ENCODE measurements at places on chromosomes 7 and 10.
A peak's percentile ranks its signal among the peaks of the same experiment; 100 is the strongest.

DNA sequence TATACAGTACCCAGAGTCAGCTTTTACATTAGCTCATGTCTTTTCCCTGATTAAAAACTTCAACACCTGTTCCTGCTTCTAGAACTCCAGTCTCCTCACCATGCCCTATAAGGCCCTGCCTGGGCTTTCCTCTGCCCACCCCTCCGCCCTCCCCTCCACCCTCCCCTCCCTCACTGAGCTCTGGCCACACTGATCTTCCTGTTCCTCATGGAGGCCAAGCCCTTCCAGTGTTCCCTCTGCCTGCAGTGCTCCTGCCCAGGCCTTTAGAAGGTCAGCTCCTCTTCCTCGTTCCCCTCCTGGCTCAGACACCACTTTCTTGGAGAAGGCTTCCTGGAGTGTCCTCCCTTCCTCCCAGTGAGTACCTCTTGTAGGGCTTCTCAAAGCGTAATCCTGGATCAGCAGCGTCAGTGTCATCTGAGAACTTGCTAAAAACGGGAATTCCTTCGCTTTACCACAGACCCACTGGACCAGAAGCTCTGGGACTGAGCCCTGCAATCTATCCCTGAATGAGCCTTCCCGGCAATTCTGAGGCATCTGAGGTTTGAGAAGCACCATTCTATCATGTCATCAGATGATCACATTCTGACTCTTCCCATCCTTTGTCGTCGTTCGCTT lies 3.7 kb downstream of the PDZD7 start:
- DNase-seq, result no peak

DNA sequence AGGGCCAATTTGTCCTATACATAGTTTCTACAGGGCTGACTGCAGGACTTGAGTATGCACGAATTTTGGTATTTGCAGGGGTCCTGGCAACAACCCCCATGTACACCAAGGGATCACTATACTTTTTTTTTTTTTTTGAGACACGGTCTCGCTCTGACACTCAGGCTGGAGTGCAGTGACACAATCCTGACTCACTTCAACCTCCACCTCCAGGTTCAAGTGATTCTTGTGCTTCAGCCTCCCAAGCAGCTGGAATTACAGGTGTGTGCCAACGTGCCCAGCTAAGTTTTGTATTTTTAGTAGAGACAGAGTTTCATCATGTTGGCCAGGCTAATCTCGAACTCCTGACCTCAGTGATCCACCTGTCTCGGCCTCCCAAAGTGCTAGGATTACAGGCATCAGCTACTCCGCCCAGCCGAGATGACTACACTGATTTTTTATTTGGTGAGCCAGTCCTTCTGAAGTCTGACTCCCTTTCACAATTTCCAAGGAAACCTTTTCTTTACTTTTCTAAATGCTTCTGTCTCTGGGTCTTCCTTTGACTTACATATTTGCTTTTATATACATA lies 19.8 kb downstream of the CFAP70 start:
- DNase-seq, result no peak

DNA sequence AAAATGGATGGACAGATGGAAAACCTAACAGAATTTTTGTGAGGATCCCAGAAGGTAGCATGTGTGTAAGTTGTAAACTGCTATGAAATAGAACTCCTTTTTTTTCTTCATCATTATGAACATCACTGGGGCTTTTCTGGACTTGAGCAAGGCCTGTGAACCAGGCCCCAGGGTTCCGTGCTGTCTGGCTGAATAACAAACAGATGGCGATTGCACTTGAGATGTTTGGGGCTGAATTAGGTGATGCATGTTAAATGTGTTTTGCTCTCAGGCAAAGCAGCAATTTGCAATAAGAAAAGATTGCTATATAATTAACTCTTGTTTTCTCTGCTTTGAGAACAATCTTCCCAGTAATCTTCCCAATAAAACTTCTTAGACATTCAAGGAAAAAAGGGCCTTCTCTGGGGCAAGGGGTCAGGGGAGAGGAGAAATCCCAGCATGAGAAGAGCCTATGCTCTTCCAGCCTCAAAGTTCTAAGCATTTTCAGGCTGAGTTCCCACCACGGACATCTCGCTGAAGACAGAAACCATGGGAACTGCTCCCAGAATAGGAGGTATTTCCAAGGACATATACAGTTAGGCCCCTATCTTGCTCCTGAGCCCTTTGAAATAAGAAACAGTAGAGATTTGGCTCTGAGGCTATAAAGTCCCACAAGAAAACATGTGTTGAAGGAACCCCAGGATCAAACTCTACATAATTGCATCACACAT lies 98.7 kb downstream of the ITIH5 start:
- no peak for DNase-seq

DNA sequence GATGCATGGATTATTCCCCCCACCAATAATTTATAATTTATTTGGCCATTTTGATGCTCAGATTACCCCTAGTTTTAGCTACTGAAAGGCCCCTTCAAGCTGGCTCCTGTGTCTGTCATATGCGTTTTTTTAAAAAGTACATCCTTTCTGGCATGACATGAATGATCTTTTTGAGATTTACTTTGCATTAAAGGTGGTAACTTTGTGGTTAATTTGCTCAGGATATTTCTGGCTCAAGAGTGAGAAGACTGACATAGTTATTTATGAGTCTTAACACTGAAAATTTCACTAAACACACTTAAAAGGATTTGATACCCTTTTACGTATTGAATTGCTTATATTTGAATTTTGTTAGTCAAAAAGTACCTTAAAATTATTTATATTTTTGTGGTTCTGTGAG lies 5.4 kb downstream of the SMC3 start:
- no peak for DNase-seq

DNA sequence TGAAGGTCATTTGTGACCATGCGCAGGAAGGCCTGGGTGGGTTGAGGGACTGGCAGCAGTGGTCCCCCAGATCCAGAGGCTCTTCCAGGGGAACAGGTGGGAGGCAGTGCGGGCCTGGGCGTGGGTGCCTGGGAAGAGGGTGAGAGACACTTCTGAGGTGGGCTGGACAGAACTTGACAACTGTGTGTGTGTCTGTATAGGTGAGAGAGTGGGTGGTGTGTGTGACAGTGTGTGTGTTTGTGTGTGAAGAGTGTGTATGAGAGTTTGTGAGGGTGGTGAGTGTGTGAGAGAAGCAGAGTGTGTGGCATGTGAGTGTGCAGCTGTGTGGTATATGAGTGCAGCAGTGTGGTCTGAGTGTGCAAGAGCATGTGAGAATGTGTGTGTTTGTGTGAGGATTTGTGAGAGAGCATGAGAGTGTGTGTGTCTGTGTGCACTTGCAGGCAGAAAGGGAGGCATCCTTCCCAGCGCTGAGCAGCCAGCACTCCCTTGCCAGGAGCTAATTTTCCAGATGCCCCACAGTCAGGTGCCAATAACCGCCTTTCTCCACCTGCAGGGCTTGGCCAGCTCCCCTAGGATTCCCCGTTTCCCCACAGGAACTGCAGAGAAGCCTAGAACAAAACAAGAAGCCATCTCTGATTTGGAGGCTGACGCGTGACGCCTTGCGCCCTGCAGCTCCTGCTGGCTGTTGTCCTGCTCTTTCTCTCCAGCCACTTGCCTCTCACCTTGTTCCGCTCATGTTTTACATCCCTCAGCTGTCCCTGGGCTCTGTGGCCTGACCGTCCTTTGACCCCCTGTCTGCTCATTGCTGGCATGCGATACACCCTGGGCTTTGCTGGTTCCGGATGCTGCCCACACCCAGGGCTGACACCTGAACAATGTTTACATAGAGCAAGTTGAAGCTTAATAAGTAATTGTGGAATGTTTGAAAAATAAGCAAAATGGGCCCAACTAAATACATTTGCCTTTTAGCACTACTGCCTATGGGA lies 88.0 kb downstream of the TMEM178B start:
- no peak for DNase-seq

DNA sequence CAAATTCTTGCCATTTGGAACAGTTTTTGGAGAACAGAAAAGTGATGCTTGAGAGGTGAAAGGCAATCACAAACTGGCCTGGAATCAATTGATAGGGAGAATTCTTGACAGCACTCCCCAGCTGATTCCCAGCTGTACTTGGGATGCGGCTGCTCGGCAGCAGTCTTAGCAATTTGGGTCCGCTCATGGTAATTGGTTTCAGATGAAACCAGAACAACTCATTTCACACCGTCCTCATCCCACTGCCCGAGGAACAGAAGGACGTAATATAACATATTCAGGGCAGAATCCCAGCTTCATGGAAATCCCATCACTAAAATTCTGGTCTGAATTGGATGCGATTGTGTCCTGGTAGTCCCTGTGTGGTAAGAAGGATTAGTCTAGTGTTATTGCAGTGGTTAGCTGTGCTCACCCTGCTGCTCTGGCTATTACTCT lies 223.3 kb upstream of the FERD3L start:
- DNase-seq, result no peak

DNA sequence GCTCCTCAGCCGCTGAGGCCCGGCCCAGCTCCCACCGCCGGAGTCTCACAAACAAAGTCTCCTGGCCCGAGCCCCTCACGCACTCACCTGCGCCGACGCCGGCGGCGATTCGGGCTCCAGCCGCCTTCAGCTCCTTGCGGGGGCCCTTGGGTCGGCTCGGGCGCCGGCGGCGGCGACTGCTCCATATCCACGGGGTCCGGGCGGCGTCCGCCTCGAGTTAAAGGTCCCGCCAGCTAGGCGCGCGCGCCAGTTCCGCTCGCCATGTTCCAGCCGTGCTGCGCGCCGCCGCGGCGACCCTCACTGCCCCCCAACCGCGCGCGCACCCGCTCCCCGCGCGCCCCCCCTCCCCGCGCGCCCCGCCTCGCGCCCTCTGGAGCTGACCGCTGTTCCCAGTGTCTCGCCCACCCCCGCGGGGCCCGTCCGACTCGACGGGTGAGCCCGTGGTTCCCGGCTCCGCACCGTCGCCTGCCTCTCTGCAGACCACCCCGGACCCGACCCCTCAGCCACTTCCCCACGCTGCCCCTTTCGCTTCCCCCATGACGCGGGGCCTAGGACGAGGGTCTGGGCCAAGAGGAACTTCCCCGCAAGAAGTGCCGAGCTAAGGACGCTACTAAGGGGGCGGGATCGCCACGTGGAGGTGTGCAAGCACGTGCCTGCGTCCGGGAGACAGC lies 396.1 kb downstream of the ZNF33B start:
- DNase-seq, result no peak

DNA sequence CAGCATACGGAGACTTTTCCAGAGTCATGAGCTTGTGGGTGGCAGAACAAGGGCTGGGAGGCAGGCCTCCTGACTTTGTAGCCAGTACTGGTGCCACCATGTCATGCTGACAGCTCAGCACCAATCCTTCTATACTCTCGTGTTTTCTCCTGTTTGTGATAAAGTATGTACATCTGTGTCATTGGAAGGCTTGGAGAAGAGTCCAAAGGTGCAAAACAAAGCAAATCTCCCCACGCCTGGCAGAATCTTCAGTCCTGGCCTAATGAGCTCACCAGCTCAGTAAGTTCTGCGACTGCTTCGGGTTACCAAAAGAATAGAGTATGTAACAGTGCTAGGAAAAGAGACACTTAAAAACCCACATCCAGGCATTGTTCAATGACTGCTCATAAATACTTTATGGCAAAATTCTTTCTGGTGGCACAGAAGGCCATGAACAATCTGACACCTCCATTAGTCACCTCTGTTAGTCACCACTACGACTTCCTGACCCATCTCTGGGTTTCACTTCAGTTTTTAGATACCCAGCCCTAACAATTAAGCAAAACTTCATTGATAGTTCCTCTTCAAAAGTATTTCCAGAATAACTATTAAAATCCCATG lies 24.5 kb downstream of the STEAP1 start:
- no peak for DNase-seq

DNA sequence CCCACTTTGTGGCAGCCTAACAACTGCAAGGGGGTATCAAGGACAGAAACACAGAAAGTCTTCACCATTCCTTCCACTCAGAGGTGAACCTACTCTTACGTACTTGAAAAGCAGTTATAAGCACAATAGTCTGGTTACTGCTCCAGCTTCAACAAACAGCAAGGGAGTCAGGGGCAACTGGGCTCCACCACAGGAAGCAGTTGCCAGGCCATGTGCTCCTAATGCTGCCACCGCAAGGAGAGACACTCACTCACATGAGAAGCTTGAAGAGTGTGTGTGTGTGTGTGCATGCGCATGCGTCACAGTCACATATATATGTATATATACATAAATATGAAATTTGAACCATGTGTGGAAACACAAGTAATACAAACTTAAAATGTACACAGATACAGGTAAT lies 65.5 kb downstream of the GRB10 start:
- no peak for DNase-seq

- DNase-seq, result no peak
Observed at GRCh38 chr7:110620110-110620735, 470.7 kb upstream of the LRRN3 start.

DNA sequence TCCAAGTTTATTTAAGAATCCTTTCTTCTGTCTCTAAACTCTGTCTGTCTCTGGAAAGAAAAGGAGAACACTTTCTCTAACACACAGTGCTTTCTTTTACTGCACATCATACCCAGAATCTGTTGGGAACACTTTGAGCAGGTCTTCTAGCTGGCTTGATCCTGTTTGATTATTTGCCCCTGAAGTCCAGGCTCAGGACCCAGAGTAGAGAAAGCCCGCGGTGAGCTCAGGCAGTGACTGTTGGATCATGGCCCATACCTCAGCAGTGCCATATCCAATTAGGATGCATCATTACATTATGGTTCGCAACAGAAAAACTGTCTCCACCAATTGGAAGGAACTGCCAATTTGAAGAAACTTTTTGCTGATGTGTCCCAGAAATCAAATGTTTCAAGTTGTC lies 51.4 kb downstream of the ATOH7 start:
- DNase-seq, result no peak

DNA sequence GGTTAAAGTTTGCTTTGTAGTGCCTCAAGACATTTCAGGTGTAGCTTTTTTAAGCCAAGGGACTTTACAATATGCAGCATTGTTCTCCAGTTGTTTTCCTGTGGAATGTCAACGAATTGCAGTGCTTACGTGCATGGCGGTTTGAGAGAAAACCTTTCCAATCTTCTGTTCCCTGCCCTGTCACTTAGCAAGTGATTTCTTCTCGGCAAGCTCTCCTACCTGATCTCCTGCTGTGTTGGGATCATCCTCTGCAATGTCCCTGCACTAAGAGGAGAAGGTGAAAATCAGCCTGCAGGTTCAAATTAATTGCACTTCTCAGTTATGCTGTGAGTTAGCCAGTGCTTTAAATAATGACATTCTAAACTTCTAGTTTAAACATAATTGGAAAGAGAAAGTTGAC lies 197.6 kb upstream of the FZD1 start:
- no peak for DNase-seq

GRCh38 chr10:56346845-56347415 lies 14.1 kb downstream of the ZWINT start:
- no peak for DNase-seq

GRCh38 chr7:121037957-121038716 lies 49.6 kb downstream of the CPED1 start:
- DNase-seq, result no peak

GRCh38 chr10:24731942-24732341 lies 8.3 kb upstream of the ARHGAP21 start:
- no peak for DNase-seq

GRCh38 chr7:29426587-29426986 lies 137.0 kb upstream of the PRR15 start:
- no peak for DNase-seq

- DNase-seq, result peak; percentile 62
Observed at GRCh38 chr10:121927318-121927840, 452 bp downstream of the ATE1 start.

- DNase-seq, result no peak
Observed at GRCh38 chr7:45625714-45626440, 51.7 kb downstream of the ADCY1 start.

- peak; percentile 93 for DNase-seq
Observed at GRCh38 chr7:74365322-74366022, 76.3 kb downstream of the CLIP2 start.
